Brain (organoid and tissue), 16 donors: ENCODE measurements at places on chromosomes 3 and 15. TPM values are rescaled to one million over a fixed set of nuclear protein-coding genes. Genes with fewer than 3 reads are reported as not detected.
A peak's percentile ranks its signal among the peaks of the same experiment; 100 is the strongest.

DNA sequence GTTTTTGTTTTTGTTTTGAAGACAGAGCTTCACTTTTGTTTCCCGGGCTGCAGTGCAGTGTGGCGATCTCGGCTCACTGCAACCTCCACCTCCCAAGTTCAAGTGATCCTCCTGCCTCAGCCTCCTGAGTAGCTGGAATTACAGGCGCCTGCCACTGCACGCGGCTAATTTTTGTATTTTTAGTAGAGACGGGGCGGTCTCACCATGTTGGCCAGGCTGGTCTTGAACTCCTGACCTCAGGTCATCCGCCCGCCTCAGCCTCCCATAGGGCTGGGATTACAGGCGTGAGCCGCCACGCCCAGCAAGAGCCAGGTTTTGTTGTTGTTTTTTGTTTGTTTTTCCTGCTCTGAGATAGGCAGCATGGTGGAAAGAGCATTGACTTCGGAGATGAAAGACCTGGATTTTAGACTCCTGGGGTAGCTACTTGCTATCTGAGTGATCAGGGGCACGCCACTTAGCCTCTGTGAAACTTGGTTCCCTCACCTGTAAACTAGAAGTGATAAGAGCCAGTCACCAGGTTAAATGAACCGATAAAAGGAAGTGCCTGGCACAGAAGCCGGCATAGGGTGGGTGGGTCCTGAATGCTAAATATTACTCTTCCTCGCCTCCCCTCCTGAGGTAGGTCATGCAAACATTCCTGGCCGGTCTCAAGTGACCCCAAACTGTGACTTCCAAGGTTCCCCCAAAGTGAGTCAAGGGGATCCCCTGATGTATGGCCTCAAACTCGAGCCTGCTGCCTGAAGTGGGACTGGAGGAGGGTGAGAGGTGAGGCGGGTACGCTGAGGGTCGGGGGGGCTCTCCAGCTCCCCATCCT is 62.9 kb upstream of the MCF2L2 start:
- no peak for DNase-seq

GRCh38 chr3:133158686-133159085 is 120.5 kb downstream of the TMEM108 start:
- no peak for DNase-seq

Gene SNX22
- 13.4 TPM for polyA plus RNA-seq

- no peak for DNase-seq
These were observed 36.6 kb downstream of the AMOTL2 start for GRCh38 chr3:134337511-134338200.

Gene GRAMD2A
- polyA plus RNA-seq = 3.0 TPM

DNA sequence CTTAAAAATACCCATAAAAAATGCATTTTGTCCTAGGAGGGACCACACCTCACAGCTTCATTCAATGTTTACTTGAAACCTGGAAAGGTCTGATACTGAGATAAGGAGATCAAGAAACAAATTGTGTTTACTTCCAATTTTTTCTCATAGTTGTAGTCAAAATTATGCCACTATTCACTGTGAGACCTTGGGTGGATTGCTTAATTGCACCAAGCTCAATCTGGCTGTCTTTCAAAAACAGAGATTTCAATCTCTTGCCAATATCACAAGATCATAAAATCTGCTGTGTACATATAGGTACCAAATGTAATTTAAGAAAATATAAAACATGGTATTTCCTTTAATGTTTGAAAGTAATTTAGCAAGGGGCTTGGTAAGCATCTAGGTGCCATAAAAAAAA is 186.4 kb upstream of the THBS1 start:
- no peak for DNase-seq

- peak; percentile 67 for DNase-seq
These were observed 438.1 kb upstream of the ARPP21 start for GRCh38 chr3:35201211-35201610.

GRCh38 chr3:171881251-171881650 is 38.1 kb downstream of the TMEM212 start:
- peak; percentile 23 for DNase-seq

DNA sequence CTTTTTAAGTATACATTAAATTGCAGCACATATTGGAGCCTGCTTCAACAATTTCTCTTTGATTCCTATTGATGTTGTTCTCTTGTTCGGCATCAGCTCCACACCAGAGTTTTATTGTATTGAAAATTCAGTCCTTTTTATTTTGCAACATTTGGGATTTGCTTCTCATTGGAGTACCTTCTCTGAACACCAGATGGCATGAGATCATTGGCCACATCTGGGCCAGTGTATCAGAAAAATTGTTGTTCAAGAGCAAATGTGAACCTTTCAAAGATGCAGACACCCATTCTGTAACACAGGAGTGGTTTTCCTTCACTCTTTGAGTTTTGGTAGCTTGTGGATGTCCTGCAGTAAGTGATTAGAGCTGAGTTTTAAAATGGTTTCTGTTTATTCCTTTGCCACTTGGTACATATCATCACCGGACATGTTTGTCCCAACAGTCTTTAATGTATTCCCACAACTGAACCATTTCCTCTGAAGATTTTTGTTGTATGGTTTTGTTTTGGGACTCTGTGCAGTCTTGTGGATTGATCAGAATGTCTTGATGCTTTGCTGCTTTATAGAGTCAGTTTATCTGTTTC is 96.1 kb downstream of the MCTP2 start:
- peak; percentile 25 for DNase-seq

DNA sequence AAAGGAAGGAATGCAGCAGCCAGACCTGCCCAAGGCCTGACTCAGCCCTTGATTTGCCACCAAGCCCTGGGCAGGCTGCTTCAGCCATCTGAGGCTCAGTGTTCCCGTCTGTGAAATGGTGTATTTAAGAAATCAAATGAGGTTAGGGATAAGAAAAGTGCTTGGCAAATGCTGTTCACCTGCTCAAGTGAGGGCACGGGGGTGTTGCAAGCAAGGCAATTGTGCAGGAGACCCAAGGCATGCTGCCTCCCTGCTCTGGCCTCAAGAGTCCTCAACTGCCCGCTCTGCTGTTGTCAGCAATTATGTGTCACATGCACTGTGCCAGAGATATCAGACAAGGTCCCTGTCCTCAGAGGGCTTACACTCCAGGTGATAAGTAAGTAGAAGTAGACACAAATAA is 101.8 kb downstream of the TPRA1 start:
- no peak for DNase-seq

Gene CHRNA3
- 25.3 TPM for polyA plus RNA-seq

DNA sequence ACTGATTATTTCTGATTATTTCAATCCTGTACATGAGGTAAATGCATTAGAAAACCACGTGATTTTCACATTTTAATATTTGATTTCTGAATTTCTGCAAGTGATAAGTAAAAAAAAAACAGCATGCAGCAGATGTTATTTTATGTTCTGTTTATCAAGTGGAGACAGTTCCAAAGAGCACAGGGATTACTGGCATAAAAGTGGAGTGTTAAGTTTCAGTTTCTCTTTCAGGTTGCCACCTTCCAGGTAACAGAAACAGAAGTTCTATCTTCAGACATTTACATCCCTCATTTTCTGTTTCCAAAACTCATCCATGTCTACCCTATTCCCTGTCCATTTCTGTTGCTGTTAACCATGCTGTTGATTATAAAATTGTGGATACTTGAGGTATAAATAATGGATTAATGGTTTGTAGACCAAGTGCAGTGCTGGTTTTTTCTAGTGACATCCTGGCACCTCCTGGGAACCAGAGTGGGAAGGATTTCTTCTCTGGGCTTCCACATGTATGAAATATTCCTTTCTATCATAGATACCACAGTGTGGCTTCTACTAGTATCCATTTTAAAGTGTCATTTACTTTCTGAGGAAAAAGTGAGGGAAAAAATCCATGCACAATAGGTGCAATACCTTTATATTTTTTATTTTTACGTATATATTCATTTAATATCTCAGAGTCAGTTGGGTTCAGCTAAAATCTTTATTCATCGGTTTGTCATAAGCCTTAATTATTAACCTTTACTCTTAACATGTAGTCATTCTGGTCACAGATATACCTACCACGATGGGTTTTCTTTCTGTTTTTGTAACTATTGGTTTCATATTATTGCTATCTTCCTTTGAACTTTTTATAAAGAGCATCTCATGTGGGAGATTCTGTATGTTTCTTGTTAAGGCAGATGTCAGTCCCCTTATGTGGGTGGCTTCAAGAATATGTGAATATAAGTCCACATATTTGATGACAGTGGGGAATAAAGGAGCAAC is 1010.0 kb downstream of the SQOR start:
- no peak for DNase-seq

DNA sequence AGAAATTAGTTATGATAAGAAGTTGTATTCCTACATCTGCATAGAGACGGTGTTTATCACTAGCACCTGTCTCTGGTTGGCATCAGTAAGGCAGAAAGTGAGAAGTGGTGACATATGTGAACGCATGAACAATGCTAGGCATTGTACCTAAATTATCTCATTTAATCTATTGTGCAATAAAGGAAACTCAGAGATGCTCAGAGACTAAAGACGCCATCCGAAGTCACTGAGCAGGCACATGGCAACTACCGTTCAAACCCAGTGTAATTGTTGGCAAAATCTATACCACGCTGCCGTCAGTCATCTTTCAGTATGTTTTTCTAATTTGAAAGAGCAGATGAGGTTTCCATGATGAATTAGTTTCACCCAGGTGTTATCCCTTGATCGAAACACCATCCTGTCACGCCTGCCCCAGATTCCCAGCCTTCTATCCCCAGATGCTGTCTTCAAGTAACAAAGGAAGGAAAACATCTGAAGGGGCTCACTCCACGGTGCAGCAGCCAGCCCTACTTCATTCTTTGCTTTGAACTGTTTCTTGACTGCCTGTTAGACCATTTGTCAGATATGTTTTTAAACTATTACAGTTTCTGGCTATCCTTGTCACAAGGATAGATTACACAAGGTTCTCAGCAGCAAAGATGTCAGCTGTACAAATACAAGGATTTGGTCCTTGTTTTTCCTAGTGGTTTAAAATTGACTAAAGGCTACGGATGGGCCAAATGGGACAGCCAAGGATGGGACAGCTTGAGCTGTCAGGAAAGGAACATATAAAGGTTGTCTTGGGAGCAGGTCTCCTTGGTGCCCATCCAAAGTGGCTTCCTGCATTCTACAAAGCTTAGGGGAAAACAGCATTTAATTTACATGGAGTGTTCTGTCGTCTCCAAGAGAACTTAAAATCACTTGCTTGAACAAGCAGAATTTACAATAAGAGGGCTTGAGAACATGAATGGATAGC is 99.1 kb downstream of the TMEM108 start:
- peak; percentile 57 for DNase-seq
